ENCODE measurements at places on chromosomes 12 and 14.

- DNase-seq = no peak
These were observed 18.9 kb upstream of the LRTM2 start for GRCh38 chr12:1801303-1801975.

DNA sequence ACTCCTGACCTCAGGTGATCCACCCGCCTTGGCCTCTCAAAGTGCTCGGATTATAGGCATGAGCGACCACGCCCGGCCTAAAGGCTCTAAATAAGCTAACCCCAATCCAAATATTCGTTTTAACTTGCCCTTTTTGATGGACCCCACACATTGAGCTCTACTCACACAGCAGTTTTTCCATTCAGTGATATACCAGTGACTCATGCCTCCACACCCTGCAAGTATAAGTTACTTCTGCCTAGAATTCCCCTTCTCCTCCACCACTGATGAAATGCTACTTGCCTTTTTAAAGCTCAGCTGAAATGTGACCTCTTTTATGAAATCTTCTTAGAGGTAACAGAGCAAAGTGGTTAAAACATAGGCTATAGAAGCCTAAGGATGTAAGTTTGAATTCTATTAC is 68.8 kb downstream of the EXOC5 start:
- DNase-seq = no peak

DNA sequence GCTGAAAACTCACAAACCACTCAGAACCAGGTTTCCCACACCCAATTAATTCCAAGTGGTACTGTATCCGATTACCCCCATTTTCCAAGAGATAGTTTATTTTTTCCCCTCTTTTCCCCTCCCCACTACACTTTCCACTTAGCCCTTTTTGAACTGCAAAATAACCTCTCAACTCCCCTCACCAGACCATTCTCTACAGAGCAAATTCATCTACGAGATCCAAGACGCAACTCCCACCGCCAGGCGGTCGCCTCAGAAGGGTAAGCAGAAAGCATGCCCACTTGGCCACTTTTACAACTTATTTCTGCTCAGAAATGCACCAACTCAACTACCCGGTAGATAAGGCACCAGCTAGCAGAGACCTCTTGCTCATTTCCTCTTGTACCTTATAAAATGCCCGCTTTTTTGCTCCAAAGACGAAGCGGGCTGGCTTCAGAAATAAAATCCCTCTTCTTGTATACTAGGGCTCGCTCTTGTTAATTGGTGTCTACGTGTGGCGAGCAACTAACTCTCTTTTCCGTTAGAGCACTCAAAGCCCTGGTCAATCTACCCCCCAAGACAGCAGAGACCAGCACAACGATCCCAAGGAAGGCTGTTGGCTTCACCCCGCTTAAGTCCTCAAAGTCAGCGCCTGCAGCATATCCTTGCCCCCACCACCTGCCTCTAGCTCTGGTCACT is 910 bp upstream of the SRP54 start:
- DNase-seq = peak; percentile 57

GRCh38 chr14:105050551-105050897 is 14.7 kb downstream of the GPR132 start:
- no peak for DNase-seq

DNA sequence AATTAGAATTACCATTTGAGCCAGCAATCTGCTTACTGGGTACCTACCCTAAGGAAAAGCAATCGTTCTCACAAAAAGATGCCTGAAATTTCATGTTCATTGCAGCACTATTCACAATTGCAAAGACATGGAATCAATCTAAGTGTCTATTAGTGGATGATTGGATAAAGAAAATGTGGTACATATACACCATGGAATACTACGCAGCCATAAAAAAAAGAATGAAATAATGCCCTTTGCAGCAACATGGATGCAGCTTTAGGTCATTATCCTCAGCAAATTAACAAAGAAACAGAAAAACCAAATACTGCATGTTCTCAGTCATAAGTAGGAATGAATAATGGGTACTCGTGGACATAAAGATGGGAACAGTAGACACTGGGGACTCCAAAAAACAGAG is 89.8 kb upstream of the MAP1LC3B2 start:
- no peak for DNase-seq

- DNase-seq = no peak
These were observed 40.6 kb downstream of the LTBP2 start for GRCh38 chr14:74571441-74571841.

DNA sequence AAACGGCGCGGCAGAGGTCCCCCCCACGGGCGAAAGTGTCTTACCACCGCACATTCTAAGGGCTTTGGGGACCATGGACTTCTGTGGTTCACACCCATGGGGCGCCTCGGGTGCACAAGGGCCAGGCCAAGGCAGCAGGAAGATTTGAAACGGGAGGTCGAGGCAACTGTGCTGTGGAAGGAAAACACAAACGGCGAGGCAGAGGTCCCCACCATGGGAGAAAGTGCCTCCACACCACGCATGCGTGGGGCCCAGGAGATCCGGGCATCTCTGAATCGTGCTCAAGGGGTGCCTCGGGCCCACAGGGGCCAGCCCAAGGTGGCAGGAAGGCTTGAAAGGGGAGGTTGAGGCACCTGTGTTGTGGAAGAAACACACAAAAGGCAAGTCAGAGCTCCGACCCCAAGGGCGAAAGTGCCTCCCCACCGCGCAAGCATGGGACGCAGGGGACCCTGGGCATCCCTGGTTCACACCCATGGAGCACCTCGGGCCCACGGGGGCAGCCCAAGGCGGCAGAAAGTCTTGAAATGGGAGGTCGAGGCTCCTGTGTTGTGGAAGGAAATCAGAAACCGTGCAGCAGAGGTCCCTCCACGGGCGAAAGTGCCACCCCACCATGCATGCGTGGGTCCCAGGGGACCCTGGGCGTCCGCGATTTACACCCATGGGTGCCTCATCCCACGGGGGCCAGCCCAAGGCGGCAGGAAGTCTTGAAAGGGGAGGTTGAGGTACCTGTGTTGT is 371.0 kb downstream of the ALG10 start:
- DNase-seq = no peak

GRCh38 chr12:104360157-104360556 is 56.6 kb downstream of the EID3 start:
- no peak for DNase-seq

DNA sequence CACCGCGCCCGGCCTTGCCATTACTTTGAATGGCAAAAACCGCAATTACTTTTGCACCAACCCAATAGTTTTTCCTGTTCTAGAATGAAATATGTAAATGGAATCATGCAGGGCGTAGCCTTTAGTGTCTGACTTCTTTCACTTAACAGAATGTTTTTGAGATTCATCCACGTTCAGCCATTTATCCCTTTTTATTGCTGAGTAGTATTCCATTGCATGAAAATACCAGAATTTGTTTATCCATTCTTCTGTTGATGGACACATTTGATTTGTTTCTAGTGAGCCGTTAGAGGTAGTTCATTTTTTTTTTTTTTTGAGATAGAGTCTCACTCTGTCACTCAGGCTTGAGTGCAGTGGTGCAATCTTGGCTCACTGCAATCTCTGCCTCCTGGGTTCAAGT is 90.6 kb downstream of the SLC25A47 start:
- no peak for DNase-seq

DNA sequence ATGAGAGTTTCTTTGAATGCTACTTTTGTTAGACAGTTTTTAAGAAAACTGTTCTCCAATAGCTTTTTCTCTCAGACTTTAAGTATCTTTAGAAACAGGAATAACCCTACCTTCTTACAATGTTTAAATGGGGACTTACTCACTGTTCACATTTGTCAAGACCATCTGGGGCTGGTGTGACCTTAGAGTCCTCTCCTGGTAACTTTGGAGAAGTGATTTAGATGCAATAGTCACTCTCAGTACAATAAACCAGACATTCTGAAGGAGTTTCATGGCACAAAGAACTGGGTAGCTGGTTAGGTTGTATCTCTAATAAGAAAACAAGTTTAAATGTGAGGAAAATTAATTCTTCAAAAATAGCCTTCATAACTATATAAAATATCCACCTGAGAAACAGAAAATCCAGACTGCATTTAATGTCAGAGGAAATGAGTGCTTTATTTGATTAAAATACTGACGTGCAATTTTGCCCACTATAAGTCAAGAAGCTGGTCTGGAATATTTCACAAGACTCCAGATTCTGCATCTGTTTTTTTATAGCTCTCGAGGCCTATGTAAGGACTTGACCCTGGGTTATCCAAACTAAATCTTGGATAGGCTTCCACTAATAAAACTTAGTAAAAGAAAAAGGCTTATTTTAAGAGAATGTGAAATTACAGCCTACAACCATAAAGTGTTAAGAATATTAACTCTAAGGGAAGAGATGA is 108.7 kb downstream of the PTGER2 start:
- DNase-seq = no peak

- no peak for DNase-seq
These were observed 1.8 kb upstream of the CKAP4 start for GRCh38 chr12:106249411-106250135.

- DNase-seq = no peak
These were observed 420.7 kb downstream of the ADAMTS20 start for GRCh38 chr12:43131301-43131700.

GRCh38 chr14:99451234-99451633 is 29.4 kb downstream of the SETD3 start:
- no peak for DNase-seq

- DNase-seq = no peak
These were observed 22.9 kb downstream of the NDUFA12 start for GRCh38 chr12:94980577-94980976.

DNA sequence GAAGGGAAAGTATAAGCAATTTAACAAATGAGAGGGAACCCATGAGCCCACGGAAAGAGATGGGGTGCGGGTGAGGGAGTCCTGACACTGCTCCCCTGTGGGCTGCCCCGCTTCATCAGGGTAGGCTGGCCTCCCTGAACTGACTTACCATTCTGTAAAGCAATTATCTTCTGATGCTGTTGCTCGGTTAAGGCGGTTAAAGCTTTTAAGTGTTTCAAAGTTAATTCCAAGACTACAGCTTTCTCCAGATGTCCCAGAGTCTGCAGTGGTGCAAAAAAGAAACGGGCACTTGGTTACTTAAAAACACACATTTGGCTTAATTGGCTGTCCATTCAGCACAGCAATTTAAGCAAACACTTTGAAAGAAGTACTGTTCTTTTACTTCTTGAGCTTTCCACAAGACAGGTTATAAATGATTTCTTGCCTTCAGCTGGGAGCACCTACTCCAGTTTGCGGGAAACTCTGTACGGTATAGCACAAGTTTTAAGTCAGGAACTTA is 1.3 kb downstream of the BHLHE41 start:
- DNase-seq = no peak

DNA sequence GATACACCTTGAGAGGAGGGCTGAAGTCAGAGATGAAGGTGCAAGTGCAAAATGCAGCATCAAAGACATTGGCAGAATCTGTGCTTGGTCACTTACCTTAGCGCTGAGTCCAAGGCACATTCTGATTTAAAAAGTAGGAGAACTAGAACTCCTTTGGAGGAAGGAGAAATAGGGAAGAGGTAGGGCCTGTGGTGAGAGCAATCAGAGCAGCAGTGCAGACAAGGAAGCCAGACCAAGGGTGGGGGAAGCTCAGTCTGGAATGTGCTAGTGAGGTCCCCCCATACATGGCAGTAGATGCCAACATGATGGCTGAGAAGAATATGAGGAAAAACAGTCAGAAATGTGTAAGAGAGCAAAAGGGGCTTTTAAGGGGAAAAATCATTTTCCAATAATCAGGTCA is 206.5 kb downstream of the SSPN start:
- DNase-seq = no peak

DNA sequence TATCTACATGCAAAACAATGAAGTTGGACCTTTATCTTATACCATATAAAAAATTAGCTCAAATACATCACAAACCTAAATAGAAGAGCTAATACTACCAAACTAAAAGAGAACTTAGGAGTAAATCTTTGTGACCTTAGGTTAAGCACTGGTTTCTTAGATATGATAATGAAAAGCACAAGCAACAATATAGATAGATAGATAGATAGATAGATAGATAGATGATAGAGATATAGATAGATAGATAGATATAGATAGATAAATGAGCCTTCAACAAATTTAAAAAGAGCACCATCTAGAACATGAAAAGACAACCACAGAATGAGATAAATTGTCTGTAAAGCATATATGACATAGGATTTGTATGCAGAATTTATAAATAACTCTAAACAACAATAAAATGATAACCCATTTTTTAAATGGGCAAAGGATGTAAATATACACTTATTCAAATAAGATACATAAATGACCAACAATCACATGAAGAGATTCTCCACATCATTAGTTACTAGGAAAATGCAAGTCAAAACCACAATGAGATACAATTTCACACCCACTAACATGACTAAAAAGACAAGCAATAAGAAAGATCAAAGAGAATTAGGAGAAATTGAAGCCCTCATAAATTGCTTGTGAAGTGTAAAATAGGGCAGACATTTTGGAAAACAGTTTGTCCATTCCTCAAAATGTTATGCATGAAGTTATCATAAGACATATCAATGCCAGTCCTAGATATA is 293.7 kb downstream of the BTG1 start:
- DNase-seq = no peak

DNA sequence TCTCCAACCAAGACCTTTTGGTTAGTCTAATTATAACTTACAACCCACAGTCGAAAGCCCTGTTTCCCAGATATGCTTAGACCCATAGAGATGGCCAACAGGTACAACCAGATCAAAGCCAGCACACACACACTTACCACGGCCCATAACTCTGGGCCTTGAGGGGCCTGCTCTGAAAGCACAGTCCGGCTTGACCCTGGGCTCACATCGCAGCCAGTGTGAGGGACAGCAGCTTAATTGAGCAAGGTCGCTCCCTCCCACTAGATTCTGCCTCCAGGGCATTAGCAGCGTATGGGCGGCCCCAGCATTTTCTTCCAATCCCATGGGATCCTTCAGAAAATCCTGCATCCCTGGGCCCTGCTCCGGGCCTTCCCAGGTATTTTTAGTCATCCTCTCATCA is 157.4 kb upstream of the FKBP4 start:
- no peak for DNase-seq

DNA sequence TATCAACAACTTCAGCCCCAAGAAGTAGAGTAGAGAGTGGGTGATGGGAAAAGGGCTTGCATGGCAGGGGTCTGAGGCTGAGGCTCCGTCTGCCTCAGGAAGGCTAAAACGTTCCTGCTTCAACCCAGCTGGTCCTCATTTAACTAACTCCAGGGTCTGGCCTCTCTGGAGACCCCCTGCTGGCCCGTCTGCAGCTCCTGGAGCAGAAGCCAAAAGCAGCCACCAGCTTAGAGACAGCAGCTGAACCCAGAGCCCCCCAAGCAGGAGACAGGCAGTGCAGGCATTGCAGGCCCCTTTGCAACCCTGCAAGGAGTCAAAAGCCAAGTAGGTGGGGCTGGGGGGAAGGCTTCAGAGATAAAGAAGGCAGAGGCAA is 25.1 kb upstream of the LTBP2 start:
- DNase-seq = no peak

GRCh38 chr12:6605421-6606330 is 1.5 kb downstream of the CHD4 start:
- peak; percentile 49 for DNase-seq

Measured in activated T-cell treated with anti-CD3 and anti-CD28 coated beads, Interleukin-2, amount 50 U/mL, for 48 hours (primary cell).